PC-3 (cell line): ENCODE measurements at places on chromosomes 4 and X.

DNA sequence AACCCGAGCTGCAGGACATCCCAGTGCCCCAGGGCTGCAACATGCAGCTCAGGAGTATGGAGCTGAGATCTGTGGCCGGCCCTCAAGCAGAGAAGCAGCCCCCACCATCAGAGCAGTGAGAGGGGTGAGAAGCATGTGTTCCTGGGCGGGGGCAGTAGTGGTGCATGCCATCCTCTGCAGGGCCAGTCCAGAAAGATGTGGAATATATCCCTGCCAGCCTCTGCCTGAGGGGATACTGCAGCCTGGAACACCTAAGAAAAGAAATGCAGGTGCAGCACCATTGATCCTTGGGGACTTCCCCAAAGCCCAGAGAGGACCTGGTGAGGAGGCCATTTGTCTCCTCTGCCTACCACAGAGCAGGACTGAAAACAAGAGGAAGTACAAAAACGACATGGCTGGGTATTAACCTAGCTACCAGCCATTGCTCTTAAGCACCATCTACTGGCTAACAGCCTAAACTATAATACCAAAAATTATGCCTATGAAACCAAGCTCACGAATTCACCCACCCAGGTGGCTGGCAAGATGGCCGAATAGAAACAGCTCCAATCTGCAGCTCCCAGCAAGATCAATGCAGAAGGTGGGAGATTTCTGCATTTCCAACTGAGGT, 158.8 kb downstream of the ADGRA3 start:
- peak; percentile 61 for DNase-seq

GRCh38 chrX:19064175-19064574, 58.1 kb downstream of the ADGRG2 start:
- DNase-seq: peak; percentile 89

DNA sequence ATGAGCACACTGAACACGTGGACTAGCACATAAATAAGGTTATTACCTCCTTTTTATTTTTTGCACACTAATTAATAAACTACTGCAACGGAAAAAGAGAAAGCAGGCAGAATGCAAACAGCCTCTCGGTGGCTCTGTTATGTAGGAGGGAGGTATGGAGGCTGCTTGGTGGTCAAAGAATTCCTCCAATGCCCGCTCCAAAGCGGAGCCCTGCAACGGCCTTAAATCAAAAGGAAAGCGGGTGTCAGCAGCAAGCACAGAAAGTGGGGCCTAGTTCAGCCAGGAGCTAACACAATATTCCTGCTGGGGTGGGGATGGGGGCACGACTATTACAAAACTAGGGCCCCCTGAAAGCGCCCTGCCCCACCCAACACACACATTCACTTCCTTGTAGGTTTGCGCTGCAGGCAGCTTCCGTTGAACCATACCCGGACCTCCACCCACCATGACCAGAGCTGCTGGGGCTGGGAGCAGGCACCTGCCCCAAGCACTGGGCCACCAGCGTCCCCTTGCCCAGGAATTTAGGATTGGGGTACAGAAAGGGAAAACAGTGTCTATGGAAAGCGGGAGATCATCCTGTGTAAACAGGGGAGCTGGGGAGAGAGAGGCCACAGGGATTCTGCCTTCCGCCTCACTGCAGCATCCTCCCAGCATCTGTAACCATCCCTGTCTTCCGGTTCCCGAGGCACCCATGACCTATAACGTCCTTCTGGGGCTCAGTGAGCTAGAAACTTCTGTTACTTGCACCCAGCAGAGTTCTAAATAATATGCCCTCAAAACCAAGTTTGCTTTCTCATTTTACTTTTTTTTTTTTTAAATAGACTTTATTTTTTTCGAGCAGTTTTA, 57.1 kb upstream of the DDX3X start:
- no peak for DNase-seq

GRCh38 chr4:14646831-14647230, 355.4 kb upstream of the CPEB2 start:
- peak; percentile 31 for DNase-seq

DNA sequence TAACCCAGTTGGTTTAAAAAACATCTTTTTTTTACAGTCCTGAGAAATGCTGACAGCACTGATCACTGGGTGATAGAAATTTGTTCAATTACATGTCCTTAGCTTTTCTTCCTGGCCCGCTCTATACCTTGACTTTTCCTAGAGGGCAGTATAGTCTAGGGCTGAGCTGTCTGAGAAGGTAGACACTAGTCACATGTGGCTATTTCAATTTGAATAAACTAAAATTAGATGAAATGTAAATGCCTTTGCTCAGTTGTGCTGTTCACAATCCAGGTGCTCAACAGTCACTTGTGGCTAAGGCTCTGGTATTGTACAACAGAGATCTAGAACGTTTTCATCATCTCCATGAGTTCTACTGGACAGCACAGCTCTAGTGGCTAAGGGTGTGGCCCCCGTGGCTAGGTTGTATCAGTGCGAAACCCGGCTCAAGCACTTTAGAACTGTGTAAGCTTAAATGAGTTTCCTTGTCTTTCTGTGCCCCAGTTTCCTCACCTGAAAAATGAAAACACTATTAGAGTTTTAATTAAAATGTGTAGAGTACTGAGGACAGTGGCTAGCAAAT, 111.6 kb upstream of the WDR17 start:
- DNase-seq: peak; percentile 35

DNA sequence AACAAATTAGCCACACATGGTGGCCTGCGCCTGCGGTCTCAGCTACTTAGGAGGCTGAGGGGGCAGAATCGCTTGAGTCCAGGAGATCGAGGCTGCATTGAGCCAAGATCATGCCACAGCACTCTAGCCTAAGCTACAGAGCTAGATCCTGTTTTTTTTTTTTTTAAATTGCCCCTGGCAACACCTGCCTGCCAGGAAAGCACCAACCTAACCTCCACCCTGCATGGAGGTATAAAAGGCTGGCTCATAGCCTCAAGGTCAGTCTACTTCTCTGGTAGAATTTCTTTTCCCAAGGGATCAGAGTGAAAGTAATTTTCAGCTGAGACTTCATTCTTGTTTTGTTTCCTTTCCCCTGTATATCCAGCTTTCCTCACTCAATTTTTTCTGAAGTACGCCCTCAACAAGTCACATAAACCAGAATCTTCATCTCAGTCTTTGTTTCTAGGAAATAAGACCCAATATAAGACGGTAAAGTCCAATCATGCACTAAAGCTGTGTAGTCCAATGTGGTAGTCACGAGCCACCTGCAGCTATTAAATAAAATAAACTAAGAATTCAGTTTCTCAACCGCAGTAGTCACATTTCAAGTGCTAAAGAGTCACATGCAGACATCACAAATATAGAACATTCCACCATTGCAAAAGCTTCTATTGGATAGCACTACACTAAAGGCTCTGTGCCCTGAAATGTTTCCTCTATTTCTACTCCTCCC, 113.3 kb downstream of the HPGD start:
- no peak for DNase-seq

- no peak for DNase-seq
Measured at GRCh38 chr4:73018595-73018994, 50.9 kb downstream of the COX18 start.
